B cell (primary cell): ENCODE measurements at places on chromosomes 7 and 10.

GRCh38 chr10:131013281-131013912, 298.1 kb downstream of the TCERG1L start:
- no peaks in the 10 kb centered on the region for H3K27me3 ChIP-seq
- no peak overlapping the region for H3K27ac ChIP-seq
- no peak for DNase-seq
- no peaks in the 10 kb centered on the region for H3K36me3 ChIP-seq

DNA sequence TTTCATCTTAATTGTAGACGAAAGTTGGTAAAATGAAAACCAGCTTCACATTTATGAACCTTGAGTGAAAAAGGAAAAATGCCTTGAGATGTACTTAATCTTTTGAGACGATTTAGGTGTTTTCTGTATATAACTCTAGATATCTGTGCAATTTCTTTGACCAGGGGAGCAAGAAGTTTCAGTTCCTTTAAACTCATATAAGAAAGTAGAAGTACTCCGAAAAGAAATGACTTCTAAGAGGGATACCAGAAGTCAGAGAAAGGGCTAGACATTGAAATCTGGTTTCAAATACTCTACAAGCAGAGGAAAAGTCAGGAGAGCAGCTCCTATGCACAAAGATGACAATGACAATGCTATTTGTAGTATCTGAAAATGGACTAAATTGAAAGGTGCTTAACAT, 303.7 kb downstream of the BAMBI start:
- no peak for DNase-seq
- H3K27ac ChIP-seq, result no peak overlapping the region
- no peaks in the 10 kb centered on the region for H3K27me3 ChIP-seq
- no peak overlapping the region for H3K4me3 ChIP-seq

- H3K4me1 ChIP-seq, result no peaks in the 10 kb centered on the region
- H3K27ac ChIP-seq, result peak overlapping the region; percentile 59
- no peaks in the 10 kb centered on the region for H3K36me3 ChIP-seq
- H3K4me3 ChIP-seq, result no peak overlapping the region
- DNase-seq, result peak; percentile 3
Measured at GRCh38 chr7:108328174-108328651, 128.0 kb downstream of the NRCAM start.

GRCh38 chr10:38043516-38043915, 33.0 kb downstream of the ZNF33A start:
- no peak overlapping the region for H3K4me3 ChIP-seq
- H3K36me3 ChIP-seq, result peaks cover 37% of the 10 kb centered on the region
- no peak overlapping the region for H3K27ac ChIP-seq
- DNase-seq, result no peak

DNA sequence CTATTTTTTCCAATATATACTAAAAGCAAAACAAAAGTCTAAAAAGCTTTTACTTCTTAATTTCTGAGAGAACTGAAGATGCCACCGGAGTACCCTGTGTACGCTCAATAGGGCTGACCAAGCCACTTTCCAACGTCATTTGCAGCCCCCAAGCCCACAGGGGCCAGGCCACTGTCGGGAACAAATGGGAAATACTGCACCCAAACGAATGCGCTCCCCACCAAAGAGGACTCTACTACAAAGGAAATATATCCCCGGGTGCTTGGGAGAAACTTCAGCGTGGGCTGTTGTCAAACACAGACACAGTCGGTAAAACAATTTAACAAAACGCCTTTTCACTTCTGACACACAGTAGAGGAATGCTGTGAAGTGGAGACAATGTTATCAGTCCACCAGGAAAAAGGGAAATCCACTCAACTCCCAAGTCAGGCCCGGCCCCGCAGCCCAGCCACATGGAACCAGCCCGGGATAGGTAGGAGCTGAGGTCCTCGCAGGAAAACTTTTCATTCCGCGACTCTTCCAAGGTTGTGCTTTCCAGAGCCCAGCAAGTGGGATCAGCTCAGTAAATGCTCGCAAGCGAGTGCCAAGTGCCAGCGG, 1.4 kb downstream of the PARD3 start:
- H3K27ac ChIP-seq, result no peak overlapping the region
- H3K4me3 ChIP-seq, result no peak overlapping the region
- peaks cover 7% of the 10 kb centered on the region for H3K4me1 ChIP-seq

GRCh38 chr7:95531605-95532219, 46.0 kb downstream of the ASB4 start:
- no peaks in the 10 kb centered on the region for H3K27me3 ChIP-seq
- H3K27ac ChIP-seq, result no peak overlapping the region
- no peaks in the 10 kb centered on the region for H3K36me3 ChIP-seq
- no peaks in the 10 kb centered on the region for H3K4me1 ChIP-seq
- DNase-seq, result no peak
- H3K4me3 ChIP-seq, result no peak overlapping the region

- no peaks in the 10 kb centered on the region for H3K4me1 ChIP-seq
- H3K27me3 ChIP-seq, result no peaks in the 10 kb centered on the region
- H3K36me3 ChIP-seq, result peaks cover 46% of the 10 kb centered on the region
- no peak overlapping the region for H3K27ac ChIP-seq
Measured at GRCh38 chr10:114859222-114859621, 37.6 kb downstream of the FHIP2A start.

DNA sequence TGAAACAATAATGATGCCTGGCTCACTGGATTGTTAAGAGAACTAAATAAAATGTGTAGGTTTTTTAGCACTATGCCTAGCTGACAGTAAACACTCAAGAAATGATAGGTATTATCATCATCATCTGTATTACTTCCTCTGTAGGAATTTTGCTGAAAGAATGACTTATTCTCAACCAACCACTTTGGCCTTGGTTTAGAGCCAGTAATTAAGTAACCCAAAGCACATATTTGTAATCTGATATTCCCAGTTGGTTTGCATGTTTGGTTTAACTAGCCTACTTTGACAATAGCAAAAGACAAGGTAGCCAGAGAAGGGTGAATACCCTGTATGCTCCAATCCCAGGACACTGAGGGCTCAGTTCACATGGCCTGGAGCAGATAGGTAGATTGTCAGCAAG, 34.4 kb downstream of the BCAP29 start:
- H3K27ac ChIP-seq, result no peak overlapping the region
- no peak overlapping the region for H3K4me3 ChIP-seq
- no peaks in the 10 kb centered on the region for H3K27me3 ChIP-seq
- peaks cover 3% of the 10 kb centered on the region for H3K36me3 ChIP-seq

DNA sequence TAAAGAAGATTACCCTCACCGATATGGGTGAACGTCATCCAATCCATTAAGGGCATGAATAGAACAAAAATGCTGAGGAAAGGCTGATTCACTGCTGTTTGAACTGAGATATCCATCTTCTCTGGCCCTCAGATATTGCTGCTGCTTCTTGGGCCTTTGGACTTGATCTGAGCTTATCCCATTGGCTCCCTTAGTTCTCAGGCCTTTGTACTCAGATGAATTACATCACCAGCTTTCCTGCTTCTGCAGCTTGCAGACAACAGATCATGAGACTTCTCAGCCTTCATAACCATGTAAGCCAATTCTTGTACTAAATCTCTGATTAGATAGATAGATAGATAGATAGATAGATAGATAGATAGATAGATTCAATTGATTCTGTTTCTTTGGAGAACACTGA, 40.2 kb downstream of the CYCS start:
- H3K27me3 ChIP-seq, result no peaks in the 10 kb centered on the region
- H3K27ac ChIP-seq, result no peak overlapping the region
- no peaks in the 10 kb centered on the region for H3K4me1 ChIP-seq
- no peak overlapping the region for H3K4me3 ChIP-seq

DNA sequence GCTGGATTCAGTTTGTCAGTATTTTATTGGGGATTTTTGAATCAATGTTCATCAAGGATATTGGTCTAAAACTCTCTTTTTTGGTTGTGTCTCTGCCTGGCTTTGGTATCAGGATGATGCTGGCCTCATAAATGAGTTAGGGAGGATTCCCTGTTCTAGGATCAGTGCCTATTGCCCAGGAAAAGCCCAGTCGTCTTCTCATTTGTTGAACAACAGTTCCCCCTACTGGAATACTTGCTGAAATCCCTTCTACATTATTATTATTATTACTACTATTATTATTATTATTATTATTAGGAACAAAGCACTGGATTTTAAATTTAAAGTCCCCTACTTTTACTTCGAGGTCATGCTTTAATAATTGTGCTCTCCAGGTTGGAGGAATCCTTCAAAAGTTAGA, 528.9 kb downstream of the MAGI2 start:
- H3K36me3 ChIP-seq, result no peaks in the 10 kb centered on the region
- no peaks in the 10 kb centered on the region for H3K27me3 ChIP-seq
- H3K4me1 ChIP-seq, result no peaks in the 10 kb centered on the region
- H3K4me3 ChIP-seq, result no peak overlapping the region
- DNase-seq, result no peak

DNA sequence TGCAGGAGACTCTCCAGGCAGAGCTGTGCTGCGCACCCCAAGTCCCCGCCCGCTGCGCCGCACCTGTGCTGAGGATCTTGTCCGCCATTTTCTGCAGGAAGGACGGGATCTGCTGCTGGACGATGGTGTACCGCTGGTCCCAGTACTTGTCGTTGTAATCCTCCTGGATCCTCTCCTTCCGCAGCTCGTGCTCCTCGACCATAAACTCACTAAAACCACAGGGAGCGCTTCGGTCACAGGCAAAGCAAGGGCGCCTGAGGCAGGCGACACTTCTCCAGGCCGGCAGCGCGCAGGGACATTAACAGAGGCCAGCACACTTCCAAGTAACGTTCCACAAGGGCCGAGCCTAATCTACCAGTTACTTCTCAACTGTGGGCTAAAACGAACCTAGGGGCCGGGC, 13.1 kb upstream of the ADAM8 start:
- H3K27ac ChIP-seq, result no peak overlapping the region
- H3K36me3 ChIP-seq, result peaks cover 1% of the 10 kb centered on the region
- H3K4me1 ChIP-seq, result no peaks in the 10 kb centered on the region
- H3K27me3 ChIP-seq, result no peaks in the 10 kb centered on the region
- no peak overlapping the region for H3K4me3 ChIP-seq

DNA sequence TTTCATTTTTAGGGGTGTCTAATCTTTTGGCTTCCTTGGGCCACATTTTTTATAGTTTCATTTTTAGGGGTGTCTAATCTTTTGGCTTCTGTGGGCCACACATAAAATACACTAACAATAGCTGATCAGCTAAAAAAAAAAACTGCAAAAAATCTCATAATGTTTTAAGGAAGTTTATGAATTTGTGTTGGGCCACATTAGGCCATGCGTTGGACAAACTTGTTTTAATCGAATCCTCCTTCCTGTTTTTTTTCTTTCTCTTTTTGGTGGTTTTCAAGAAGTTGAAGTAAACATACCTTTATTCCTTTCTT, 37.4 kb downstream of the ZNRF2 start:
- peak overlapping the region; percentile 94 for H3K27ac ChIP-seq
- peak; percentile 58 for DNase-seq
- H3K36me3 ChIP-seq, result no peaks in the 10 kb centered on the region
- H3K4me3 ChIP-seq, result peak overlapping the region; percentile 21
- H3K4me1 ChIP-seq, result peaks cover 46% of the 10 kb centered on the region

DNA sequence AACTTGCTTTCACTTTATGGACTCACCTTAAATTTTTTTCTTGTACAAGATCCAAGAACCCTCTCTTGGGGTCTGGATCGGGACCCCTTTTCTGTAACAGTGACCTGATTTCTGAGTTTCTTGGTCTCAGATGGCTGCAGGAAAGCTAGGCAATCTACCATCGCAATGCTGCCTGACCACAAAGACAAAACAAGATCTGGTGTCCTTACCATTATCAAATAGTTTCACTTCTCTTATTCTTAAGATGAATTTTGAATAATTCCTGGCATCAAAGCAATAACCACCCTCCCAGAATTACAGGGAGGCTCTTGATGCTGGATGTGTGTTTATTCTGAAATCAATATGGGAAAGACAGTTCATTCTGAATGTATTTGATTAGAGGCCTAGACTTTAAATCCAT, 77.4 kb upstream of the FRMD4A start:
- H3K36me3 ChIP-seq, result no peaks in the 10 kb centered on the region
- no peak for DNase-seq
- H3K4me1 ChIP-seq, result peaks cover 8% of the 10 kb centered on the region
- no peak overlapping the region for H3K4me3 ChIP-seq

DNA sequence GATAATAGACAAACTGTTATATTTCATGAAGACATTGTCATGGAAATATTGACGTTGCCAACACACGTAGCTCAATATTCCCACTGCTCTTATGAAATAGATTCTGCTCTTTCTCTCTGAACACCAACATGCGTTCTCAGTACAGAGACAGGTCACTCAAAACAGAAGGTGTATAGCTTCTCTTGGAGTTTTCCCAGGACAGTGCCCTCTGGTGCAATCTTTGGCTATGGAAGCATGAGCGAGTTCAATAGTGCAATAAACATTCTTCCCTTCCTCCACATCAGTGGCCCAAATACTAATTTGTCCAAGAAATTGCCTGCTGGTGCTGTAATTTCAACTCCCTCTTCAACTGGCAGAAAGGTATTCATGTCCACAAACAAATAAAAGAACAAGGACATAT, 145.3 kb downstream of the MAGI2 start:
- no peak overlapping the region for H3K27ac ChIP-seq
- no peaks in the 10 kb centered on the region for H3K36me3 ChIP-seq
- no peak overlapping the region for H3K4me3 ChIP-seq
- H3K4me1 ChIP-seq, result no peaks in the 10 kb centered on the region
- no peaks in the 10 kb centered on the region for H3K27me3 ChIP-seq
- DNase-seq, result no peak
